Activated CD8-positive, alpha-beta T cell treated with anti-CD3 and anti-CD28 coated beads, Interleukin-2, amount 10 ng/mL, durations not matched to agents 7 days and 5 days (primary cell): ENCODE measurements at places on chromosomes 12 and 14.

GRCh38 chr14:34853041-34853440, 22.1 kb downstream of the BAZ1A start:
- no peak for DNase-seq

DNA sequence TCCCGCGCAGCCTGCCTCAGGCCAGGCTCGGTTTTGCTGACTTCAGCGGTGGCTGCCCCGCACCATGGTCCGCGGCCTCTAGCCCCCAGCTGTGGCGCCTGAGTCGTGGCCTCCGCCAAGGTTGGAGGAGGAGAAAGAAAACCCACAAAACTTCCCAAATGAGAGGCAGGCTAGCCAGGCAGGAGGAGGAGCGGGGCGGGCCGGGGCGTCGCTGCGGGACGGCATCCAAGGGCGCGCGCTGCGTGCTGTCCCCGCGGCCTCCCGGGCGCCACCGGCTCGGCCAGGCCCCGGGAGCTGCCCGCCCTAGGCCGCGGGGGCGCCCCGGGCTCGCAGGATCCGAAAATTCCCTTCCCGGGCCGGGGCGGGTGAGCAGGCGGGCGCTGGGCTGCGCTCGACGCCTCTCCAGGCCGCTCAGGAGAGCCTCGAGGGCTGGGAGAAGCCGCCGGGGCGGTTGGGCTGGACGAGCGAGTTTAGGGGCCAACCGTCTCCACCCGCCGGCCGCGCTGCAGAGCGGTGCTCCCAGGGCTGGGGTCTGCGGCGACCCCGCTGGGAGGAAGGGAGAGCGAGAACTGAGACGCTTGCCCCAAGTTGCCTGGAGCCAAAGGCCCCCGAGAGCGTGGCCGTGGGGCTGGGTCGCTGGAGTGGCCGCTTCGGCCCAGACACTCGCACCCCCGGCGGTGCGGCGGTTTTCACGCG, at the start of gene EFS:
Gene EFS (minus strand): TSS at position 137 of the 696 bp plus-strand sequence. CDS start 147 bp downstream, outside the sequence.
- no peak for DNase-seq

- no peak for DNase-seq
These were observed 38.3 kb downstream of the FGD6 start for GRCh38 chr12:95179011-95179410.

GRCh38 chr14:37253905-37254304, 56.2 kb downstream of the MIPOL1 start:
- no peak for DNase-seq

GRCh38 chr14:104673481-104673880, 15.9 kb upstream of the INF2 start:
- no peak for DNase-seq

- no peak for DNase-seq
These were observed 43.9 kb upstream of the ESR2 start for GRCh38 chr14:64337888-64338615.

- DNase-seq, result no peak
These were observed 7.8 kb upstream of the ART4 start for GRCh38 chr12:14850929-14851663.

GRCh38 chr12:55072083-55072482, 52.3 kb downstream of the NEUROD4 start:
- peak; percentile 86 for DNase-seq

DNA sequence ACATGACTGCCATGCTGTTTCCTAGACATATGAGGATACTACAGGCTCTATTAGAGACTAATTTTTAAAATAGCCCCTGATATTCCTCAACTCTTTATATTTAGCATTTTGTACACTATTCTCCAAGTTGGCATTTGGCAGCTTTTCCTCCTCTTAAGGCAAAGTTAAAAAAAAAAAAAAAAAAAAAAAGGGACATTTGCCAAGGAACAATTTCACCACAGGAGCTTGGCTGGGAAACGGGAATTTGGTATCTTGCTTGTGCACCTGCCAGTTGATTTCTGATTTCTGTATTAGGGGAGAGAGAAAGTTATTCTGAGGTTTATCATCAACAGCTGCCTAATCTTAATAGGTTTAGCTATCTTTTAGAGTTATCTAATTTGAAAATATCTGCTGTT, 87.2 kb downstream of the CAND1 start:
- DNase-seq, result no peak

DNA sequence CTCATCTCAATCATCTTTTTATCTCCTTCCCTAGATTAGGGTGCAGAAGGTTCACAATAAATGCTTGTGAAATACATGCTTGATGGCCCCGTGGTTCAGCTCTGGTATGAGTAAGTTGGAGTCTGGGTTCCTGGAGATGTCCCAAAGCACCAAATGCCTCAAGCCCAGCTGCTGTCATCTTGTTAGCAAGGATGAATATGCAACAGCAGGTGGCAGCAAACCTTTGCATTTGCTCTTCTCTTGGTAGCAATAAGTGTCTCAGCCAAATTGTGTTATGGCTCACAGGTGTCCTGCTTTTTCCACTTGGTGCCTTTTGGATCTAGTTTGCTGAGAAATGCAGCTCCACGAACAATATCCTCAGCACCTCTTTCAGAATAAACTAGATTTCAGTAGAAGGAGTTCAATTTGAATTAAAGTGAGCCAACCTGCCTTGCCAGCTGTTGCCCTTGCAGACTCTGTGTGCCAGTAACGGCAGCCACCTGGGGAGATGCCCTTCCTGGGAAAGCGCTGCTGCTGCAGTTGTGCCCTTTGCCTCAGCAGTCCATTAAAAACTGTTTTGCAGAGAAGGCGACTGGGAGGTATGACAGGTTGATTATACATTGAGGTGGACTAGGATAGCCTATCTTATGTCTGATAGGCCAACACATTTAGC, 417.3 kb downstream of the SNAPC1 start:
- peak; percentile 46 for DNase-seq

GRCh38 chr14:63453443-63453936, 89.7 kb downstream of the PPP2R5E start:
- no peak for DNase-seq

GRCh38 chr14:23572524-23572828, 4.9 kb upstream of the AP1G2 start:
- DNase-seq, result no peak

- no peak for DNase-seq
These were observed 47.9 kb downstream of the PPP1R12A start for GRCh38 chr12:79886917-79887519.

DNA sequence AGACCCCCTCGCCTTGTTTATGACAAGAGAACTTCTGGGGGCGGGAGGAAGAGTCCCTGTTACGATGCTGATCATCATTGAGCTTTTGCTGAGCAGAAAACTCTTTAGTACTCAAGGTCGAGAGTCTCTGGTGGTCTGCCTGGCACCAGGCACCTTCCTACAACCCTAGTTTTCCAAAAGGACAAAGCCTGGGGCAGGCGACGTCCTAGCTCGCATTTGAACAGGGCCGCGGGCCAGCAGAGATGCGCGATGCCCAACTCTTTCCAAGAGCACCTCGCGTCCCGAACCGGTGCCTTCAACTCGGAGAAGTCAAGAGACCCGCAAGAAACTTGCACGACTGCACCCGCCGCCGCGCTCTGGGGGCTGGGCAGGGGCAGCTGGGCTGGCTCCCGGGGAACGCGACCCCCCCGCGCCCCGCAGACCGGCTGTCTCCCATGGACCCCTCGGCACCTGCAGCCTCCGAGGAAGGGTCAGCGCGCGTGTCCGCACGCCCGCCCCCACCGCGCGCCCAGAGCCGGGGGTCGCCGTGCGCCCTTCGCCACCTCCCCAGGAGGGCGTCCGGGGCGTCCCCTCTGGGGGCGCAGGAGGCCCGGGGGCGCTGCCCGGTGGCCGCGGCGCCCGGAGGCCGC, 377 bp upstream of the BCL7A start:
- DNase-seq, result peak; percentile 25

- DNase-seq, result no peak
These were observed 38.3 kb downstream of the GYS2 start for GRCh38 chr12:21566223-21566906.

DNA sequence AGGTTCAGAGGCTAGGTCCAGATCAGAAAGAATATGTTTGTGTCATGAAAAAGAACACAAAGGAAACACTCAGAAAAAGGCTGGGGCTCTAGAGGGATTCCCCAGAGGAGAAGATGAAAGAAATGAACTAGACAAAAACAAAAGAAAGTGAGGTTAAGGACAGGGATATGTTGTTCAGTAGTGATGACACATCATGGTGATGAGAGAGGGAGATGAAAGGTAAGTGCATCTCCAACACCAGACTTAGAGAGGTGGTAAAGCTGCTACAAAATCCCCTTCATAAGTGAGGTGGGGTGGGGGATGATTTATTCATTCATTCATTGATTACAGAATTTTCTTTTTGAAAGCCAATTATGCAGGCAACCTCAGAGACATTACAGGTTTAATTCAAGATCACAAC, 19.6 kb upstream of the SLC8A3 start:
- no peak for DNase-seq

DNA sequence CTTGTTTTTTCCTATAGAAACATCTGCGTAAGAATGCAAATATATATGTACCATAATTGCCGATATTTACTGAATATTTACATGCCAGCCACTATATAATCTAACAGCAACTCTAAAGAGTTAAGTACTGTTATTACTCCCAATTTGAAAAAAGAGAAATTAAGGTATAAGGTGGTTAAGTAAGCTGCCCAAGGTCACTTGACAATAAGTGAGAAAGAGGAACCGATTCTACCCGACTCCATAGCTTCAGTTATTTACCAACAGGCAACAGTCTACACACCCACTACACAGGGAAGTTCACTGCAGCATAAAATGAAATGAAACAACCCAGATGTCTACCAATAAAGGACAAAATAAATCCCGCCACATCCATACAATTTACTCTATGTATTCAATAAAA, 1.1 kb downstream of the MIS18BP1 start:
- no peak for DNase-seq
